A549 treated with CpdA at 1 μM for 4 hours (cell line): ENCODE measurements at places on chromosomes 2 and 18. TPM values are rescaled to one million over a fixed set of nuclear protein-coding genes. Genes with fewer than 3 reads are reported as not detected.

Gene NPAS2
- total RNA-seq, result 77.0 to 119 TPM (median 107 TPM) in 5 replicates

Gene CLEC4F
- total RNA-seq, result not detected in 5 replicates

Gene FSHR
- total RNA-seq, result not detected in 5 replicates

Gene HOXD9
- total RNA-seq, result 0.98 to 1.4 TPM (median 1.3 TPM) in 5 replicates

Gene SLC4A3
- 2.4 to 4.0 TPM (median 2.9 TPM) in 5 replicates for total RNA-seq

Gene MORN2
- total RNA-seq, result 41.2 to 48.1 TPM (median 44.0 TPM) in 5 replicates

Gene IL1R1
- 18.3 to 31.9 TPM (median 25.0 TPM) in 5 replicates for total RNA-seq

Gene RGPD4
- 0.06 to 0.07 TPM (median 0.06 TPM) in 4 of 5 replicates, not detected in the other for total RNA-seq

Gene SRD5A2
- total RNA-seq, result 0.02 to 0.04 TPM in 2 of 5 replicates, not detected in the others

Gene UGT1A8
- 0.03 to 0.08 TPM in 2 of 5 replicates, not detected in the others for total RNA-seq

Gene CTAGE1
- not detected in 5 replicates for total RNA-seq

Gene CYP27A1
- 0.13 to 0.18 TPM (median 0.14 TPM) in 4 of 5 replicates, not detected in the other for total RNA-seq

Gene GAL3ST2
- 0.24 to 0.44 TPM (median 0.34 TPM) in 4 of 5 replicates, not detected in the other for total RNA-seq

Gene OTOS
- total RNA-seq, result not detected in 5 replicates

Gene GALR1
- not detected in 5 replicates for total RNA-seq

Gene ACMSD
- not detected in 5 replicates for total RNA-seq

Gene IL37
- not detected in 5 replicates for total RNA-seq

Gene CFAP221
- total RNA-seq, result 0.25 to 0.92 TPM (median 0.34 TPM) in 5 replicates

Gene ASB18
- not detected in 5 replicates for total RNA-seq

Gene DNER
- total RNA-seq, result 5.0 to 8.5 TPM (median 6.4 TPM) in 5 replicates

Gene TUBA3D
- not detected in 5 replicates for total RNA-seq

Gene FBXO15
- 0.67 to 1.3 TPM (median 0.78 TPM) in 4 of 5 replicates, not detected in the other for total RNA-seq
